ENCODE measurements at places on chromosomes 16 and 17.
A peak's percentile ranks its signal among the peaks of the same experiment; 100 is the strongest.

GRCh38 chr16:557463-558297, 2.5 kb upstream of the PRR35 start:
- no peak for DNase-seq

DNA sequence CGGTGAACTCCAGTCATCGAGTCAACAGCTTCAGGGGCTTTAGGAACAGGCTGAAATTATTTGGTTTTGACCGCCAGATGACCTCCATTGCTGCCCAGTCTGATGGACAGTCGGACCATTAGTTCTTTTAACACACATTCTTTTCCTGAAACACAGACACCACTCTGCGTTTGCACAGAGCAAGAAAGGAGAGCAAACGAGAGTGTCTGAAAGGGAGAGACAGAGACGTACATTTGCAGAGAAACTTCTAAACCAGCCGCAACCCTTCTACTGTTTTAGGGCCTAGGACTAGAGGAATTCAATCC, 156.1 kb downstream of the SNX11 start:
- no peak for DNase-seq

GRCh38 chr16:2181952-2182351, 14.5 kb downstream of the CASKIN1 start:
- DNase-seq = no peak

DNA sequence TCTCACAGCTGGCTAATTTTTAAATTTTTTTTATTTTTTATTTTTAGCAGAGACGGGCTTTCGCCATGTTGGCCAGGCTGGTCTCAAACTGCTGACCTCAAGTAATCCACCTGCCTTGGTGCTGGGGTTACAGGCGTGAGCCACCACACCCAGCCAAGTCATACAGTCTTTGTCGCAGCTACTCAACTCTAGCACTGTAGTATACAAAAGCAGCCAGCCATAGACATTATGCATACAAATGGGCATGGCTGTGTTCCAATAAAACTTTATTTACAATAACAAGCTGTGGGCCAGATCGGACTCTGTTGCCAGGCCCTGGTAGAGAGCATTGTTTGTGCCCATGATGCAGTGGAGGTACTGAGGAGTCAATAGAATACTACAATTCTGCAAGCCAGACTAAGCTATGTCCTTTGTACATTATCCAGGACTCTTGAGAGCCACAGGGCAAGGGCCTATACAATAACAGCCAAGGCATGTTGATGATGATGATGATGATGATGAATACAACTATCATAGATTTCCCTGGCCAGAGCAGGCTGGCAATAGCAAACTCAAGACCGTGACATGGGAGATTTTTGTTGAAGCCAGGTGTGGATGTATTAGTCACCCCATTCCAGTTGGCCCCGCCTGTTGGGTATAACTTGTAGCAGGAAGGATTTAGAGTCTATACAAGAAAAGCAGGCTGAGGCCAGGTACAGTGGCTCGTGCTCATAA, 101.8 kb downstream of the MYH11 start:
- no peak for DNase-seq

- no peak for DNase-seq
Measured at GRCh38 chr17:72503556-72503955, 382.7 kb downstream of the SOX9 start.

GRCh38 chr17:6027342-6028024, 42.7 kb upstream of the WSCD1 start:
- no peak for DNase-seq

DNA sequence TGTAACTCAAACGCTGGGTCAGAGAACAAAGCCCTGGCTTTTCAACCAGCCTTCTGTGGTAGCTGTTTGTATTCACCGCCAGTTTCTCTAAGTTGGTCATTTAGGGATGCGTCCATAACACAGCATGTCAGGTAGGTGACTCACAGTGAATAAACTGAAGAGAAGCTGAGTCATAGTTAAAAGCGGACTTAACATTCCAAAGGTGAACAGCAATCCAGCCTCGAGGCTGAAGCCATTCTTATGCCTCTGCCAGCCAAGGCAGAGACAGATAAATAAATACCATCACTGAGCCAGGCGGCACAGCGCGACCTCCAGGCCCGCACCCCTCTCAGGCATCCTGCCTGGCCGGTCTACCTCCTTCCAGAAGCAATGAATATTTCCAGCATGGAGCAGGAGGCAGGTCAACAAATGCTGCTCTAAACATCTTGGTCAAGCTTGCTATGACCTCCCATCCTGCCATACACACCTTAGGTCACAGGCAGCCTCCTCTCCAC, 12.4 kb upstream of the CACNG4 start:
- no peak for DNase-seq

DNA sequence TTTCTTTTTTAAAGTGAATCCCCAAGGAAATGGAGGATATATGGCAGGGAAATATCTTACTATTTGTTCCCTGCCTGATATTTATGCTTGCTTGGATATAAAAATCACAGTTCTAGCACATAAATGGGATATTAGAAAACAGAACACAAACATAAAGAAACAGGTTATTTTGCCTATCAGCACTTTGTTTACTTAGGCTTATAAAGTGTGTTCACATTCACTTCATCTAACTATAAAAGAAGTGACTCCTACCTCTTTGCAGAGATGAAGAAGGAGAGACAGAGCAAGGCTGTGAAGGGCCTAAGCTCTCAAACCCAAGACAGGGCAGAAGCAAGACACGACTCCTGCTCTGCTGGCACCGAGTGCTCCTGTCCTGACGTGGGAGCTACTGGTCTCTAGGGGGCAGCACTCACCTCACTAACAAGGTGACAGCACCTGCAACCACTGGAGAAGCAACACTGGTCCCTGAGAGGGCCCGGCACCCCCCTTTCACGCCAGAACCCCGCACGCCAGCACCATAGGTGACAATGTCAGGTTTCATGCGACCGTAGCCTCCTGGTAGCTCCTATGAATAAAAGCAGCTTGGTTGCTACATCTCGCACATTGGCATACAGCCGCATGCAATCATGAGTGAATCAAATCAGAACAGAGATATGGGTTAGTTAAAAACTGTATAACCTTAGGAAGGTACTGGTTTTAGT, 32.0 kb downstream of the MBTPS1 start:
- peak; percentile 64 for DNase-seq

GRCh38 chr16:75192606-75193264, 14.2 kb downstream of the CTRB2 start:
- DNase-seq = no peak

GRCh38 chr17:49117587-49118230, 14.9 kb upstream of the B4GALNT2 start:
- no peak for DNase-seq

DNA sequence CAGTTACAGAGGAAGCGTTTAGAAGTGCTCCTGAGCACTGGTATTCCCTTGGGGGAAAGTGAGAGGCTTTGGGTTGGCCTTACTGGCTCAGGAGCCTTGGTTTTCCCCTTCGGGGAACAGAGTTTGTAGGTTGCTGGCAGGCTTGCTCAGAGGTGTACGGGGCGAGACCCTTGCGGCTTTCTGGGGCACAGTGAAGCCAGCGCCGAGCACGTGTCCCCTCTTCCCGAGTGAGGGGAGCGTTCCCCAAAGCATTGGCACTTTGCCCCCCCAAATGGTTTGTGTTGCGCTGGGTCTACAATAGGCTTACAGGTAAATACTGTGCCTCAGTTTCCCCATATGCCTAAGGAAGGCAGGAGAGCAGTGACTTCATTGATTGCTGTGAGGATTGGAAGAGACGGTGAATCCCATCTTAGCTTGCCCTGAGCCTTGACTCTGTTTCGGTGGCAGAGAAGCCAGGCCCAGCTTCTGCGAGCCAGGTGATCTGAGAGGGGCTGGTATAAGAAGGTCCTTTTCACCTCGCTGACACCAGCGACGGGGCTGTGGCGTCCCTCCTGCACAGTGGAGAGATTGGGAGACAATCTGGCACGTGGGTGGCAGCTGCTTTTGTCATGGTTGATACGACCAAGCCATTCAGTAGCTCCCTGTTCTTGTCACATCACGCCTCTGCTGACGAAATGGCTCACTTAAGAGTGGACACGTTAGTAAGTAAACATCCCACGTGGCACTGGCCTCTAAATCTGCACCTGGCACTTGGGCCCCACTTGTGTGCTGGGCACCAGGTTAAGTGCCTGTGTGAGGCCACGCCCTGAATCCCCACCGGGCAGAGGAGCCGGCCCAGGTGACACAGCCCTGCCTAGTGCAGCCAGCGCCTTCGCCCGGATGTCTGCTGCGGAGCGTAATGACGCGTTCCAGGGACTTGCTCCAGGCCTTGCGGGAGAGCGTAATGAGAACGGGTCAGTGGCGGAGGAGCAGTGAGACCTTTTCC, 55.0 kb downstream of the MEAK7 start:
- DNase-seq = no peak

DNA sequence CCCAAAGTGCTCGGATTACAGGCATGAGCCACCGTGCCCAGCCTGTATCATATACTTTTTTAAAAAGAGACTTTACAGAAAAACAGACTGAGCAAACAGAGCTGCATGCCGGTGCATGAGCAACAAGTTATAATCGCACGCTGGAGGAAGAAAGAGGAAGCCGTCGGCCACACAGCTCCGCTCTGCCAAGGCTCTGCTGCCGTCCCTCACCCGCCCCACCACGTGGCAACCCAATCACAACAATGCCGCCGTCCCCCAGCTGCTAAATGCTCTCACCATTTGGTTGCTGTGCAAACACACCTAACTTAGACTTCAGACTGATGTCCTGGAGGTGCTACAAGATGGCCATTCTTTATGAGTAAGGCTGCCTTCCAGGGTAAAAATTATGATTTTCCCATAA, 83.5 kb downstream of the ADCY9 start:
- DNase-seq = no peak

DNA sequence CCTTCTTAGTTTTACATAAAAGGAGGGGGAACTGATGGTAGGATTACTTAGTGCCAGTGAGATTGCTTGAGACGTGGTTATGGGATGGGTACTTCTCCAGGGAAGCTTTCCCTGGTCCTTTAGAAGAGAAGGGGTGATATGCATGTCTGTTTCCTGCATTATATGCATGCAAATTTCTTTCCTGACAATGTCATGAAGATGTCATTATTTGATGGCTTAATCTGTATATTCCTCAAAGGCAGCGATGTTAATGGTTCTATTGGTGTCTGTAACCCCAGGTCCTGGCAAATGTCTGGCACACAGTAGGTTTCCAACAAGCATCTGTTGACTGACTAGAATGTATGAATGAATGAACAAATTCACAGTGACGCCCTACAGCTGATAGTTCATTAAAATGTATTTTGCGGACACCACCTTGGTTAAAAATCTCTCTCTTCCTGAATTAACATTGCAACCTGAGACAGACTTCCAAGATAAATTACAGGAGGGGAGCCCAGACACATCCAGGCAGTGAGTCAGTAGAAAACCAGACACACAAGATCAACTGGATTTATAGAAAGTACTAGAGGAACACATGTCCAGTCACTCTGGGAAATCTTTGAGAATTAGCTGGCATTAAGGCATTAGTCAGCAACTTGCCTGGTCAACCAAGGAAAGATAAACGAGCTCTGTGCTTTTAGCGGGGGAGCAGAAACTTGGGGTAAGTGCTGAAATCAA, 293.4 kb downstream of the XYLT1 start:
- no peak for DNase-seq

GRCh38 chr17:38418062-38418692, 10.1 kb upstream of the ARHGAP23 start:
- DNase-seq = no peak

- no peak for DNase-seq
Measured at GRCh38 chr17:47803201-47803600, 18.4 kb downstream of the OSBPL7 start.

GRCh38 chr16:78057803-78058564, 35.6 kb downstream of the CLEC3A start:
- no peak for DNase-seq

GRCh38 chr16:2308089-2308962, 32.2 kb downstream of the ABCA3 start:
- DNase-seq = no peak

- DNase-seq = no peak
Measured at GRCh38 chr16:88495268-88495772, 42.2 kb downstream of the ZFPM1 start.

DNA sequence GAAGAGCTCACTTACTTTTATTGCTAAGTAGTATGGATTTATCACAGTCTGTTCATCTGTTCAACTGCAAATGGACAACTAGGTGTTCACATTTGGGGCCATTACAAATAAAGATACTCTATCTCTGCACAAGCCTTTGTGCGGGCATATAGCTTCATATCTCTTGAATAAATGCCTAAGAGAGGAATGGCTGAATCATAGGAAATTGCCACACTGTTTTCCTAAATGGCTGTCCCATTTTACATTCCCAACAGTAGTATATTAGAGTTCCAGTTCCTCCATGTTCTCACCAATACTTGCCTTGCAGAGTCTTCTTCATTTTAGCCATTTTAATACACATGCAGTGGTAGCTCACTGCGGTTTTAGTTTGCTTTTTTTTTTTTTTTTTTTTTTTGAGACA, 20.5 kb downstream of the NSMCE1 start:
- DNase-seq = no peak

DNA sequence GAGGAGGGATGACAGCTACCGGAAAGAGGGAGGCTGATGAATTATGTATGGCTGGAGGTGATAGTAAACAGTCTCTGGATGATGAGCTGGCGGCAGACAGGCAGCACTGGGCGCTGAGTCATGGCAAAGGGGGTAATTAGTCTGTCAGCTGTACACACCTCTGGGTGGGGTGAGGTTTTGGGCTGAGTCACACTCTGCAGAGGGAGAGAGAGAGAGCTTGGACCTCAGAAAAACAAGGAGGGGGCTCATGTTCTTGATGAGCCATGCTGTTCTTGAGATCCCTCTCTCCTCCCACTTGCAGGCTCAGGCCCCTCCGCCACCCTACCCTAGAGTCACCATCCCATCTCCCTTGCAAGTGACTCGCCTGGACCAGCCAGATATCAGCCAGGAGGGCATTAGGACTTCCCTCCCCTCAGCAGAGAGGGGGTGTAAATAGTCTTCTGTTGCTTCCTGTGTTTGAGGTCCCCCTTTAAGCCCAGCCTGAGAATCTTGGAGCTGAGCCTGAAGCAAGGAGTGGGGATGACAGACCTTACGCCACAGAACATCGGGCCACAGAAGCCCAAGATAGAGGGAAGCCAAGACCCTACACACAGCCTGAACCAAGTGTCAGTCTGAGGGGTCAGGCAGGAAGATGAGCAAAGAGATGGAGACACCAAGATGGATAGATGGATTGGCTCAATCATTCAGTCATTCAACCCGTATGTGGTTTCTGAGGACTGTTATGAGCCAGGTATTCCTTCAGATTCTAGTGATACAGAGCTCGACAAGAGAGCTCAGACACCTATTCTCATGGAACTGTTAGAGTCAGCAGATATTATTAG, 383.2 kb upstream of the CCL2 start:
- no peak for DNase-seq

GRCh38 chr16:3770530-3770929, 53.2 kb upstream of the TRAP1 start:
- DNase-seq = no peak

Data from GM18507 (cell line).